Hematopoietic multipotent progenitor cell treated with erythropoietin and hydrocortisone succinate and interleukin-3 and kit ligand, for 8 days (in vitro differentiated cells): ENCODE measurements at places on chromosomes 1 and 21.
A peak's percentile ranks its signal among the peaks of the same experiment; 100 is the strongest.

GRCh38 chr1:29749024-29749945, 513.0 kb downstream of the PTPRU start:
- no peak for DNase-seq

DNA sequence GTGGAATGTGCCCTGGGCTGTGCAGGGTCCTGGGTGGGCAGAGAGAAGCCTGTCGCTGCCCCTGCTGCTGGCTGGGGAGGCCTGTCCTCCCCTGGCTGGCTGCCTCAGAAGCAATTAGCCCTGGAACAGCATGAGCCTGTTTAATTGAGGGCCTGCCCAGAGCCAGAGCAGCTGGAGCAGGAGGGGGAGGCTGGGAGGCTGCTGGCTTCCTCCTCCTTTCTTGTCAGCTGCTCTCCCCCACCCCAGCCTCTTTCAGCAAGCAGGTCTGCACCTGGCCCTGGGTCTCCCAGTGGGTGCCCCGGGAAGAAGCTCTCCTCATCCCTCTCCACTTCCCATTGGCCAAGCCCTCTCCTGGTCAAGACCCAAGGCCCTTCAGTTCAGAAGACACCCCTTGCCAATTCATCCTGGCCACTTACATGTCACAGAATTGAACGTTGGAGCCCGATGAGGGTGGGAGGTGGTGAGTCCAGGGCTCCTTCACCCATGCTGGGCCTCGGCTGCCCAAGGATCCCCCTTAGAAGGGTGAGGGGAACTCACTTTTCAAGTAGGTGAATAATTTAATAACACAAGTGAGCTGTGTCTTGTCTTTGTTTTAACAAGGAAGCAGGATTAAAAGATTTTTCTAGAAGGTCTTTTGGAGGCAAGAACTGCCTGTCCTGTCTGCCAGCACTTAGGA, 13.2 kb downstream of the AMPD2 start:
- DNase-seq = no peak

DNA sequence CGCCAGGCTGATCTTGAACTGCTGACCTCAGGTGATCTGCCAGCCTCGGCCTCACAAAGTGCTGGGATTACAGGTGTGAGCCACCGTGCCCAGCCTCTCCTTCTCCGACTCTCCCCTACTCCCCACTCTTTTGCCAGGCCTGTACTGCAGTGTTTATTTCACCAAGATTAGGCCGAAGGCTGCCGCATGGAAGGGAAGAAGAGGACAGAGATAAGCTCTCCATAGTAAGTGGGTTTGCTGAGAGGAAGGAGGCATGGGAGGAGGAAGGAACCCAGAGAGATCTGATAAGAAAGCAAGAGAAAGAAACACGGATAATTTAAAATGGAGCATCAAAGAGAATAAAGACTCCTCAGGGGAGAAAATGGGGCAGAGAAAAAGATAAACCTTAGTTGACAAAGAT, 8.7 kb downstream of the PTCH2 start:
- DNase-seq = peak; percentile 49

DNA sequence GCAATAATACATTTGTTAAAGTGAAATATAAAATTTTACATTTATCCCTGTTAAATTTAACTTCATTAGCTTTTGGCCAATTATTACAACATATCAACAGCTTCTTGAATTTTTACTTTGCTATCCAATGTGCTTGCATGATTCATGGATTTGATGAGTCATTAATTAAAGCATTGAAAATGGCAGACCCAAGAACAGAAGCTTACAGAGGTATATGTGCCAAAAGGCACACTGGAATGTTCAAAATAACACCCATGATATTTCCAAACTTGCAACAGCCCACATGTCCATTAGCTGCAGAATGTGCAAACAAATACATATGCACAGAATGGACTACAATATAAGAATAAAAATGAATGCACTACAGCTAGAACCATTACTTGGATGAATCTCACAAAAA, 76.4 kb upstream of the MAN1A2 start:
- no peak for DNase-seq

DNA sequence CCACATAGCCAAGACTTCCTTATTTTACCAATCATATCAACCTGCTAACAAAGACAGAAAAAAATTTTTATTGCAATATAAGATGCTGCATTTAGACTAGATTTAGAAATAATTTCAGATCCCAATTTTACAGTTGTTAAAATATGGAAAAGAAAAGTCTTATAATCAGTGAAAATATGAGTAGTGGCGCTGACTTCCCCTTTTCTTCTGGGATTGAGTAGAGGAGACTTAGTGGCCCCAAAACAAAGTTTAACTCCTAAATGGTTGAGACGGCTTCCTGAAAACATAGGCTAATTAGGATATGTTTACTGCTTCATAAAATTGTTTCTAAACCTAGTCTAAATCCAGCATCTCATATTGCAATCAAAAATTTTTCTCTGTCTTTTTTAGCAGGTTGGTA, 68.4 kb downstream of the RAB3GAP2 start:
- DNase-seq = no peak

DNA sequence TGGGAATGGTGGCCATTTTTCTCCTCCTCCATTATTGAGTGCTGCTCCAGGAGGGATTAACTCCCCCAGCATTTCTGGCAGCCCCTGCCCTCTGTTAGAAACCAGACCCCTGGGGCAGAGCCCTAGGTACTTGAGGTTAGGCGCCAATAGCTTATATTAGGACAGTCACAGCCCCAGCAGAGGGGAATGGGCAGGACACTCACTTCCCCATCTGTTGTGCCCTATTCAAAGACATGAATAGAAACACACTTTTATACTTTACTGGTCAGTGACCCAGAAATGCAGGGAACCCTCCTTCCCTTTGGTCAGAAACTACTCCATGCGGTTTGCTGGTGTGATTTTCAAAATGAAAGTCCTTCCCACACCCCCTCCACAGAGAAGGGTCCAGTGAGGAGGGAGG, 267.7 kb downstream of the PTBP2 start:
- DNase-seq = no peak

DNA sequence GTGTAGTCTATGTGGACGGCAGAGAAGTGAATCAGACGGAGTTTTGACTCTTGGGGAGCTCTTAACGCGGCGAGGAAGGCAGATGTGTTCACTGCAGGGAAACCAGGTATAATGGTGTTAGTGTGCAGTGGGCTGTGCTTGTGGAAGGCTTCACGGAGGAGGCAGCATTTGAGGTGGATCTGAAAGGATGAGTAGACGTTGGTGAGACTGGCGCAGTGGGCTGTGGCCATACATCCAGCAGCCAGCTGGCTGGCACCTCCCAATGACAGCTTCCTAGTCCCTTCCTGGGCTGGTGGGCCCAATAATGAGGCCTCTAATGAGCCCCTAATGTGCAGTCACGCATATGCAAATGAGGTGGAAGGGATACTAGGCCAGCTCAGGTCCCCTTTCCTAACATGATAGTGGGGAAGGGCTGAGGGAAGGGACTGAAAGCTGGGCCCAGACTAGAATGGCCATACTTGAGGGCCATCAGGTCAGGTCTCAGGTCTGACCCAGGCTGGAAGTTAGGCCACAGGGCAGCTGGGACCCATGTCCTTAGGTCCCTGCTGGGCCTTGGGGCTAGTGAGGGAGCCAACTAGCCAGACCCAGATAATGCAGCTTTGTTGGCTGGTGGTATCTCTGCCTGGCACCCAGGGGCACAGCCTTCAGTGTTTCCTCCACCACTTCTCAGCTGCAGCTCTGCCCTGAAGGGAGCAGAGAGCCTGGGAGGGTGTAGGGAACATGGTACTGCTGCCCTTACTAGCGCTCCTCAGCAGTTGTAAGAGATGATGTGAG, 3.8 kb downstream of the MAP7D1 start:
- DNase-seq = peak; percentile 20

- no peak for DNase-seq
Measured at GRCh38 chr1:75317976-75318375, 183.8 kb downstream of the LHX8 start.

DNA sequence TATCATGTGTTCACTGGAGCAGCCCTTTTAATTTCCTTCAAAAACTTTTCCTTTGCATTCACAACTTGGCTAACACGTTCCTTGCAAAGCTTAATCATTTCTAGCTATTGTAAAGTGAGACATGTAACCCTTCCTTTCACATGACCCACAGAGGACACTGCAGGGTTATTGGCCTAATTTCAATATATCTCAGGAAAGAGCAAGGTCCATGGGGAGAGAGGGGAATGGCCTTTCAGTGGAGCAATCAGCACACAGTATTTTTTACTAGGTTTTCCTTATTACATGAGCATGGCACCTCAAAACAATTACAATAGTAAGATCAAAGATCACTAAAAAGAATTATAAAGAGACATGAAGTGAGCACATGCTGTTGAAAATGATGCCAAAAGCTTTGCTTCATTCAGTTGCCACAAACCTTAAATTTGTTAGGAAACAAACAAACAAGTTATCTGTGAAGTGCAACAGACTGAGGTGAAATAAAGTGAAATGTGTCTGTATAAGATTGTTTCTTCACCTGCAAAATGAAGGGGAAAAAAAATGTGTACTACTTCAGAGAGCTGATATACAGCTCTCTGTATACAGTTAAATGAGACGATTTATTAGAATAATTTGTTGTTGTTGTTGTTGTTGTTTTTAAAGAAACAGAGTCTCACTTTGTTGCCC, 61.5 kb downstream of the EIF4G3 start:
- no peak for DNase-seq

DNA sequence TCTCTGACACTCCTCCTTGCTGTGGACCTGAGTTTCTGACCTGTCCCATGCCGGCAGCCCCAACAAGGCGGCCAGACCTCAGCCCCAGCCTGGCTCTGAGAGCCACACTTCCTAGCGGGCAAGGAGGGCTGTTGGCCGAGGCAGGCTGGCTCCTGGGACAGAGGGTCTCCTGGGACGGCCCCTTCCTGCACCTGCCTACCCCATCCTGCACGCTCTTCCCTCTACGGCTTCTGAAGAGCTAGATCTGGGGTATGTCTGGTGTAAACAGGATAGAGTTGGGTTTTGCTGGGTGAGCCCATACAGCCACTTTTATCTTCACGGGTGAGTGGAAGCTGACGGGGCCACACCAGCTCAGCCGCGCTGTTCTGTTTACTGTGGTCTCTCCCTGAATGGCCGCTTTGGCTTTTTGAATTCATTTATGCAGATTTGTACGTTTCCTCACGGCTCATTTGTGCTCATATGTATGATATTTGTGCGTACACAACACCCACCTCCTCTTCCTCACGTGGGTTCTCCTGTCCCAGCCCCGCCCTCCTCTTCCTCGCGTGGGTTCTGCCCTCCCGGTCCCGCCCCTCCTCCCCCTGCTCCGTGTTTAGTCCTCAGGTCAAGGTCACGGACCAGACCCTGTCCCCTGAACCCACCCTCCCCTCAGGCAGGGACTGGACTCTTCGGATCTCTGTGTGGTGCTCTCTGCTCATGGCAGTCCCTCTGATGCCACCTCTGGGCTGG, 34.7 kb upstream of the POFUT2 start:
- no peak for DNase-seq

DNA sequence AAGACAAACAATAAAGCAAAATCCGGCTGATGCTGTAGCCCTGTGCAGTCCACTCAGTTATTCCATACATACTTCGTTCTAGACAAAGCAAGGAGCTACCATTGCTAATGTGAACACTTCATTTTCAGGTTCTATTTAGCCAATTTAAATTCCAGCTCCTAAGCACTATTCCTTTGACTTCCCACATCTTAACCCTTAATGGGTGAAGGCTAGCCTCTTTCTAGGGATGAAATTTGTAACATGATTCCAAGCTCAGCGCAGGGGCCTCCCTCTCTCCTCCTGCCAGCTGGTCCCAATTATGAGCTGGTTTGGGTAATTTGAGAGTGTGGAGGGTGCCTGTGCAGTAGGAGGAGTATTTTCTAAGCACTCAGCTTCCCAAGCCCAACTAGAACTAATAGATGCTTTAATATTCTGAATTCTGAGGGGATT, 53.9 kb upstream of the PTGFRN start:
- no peak for DNase-seq

DNA sequence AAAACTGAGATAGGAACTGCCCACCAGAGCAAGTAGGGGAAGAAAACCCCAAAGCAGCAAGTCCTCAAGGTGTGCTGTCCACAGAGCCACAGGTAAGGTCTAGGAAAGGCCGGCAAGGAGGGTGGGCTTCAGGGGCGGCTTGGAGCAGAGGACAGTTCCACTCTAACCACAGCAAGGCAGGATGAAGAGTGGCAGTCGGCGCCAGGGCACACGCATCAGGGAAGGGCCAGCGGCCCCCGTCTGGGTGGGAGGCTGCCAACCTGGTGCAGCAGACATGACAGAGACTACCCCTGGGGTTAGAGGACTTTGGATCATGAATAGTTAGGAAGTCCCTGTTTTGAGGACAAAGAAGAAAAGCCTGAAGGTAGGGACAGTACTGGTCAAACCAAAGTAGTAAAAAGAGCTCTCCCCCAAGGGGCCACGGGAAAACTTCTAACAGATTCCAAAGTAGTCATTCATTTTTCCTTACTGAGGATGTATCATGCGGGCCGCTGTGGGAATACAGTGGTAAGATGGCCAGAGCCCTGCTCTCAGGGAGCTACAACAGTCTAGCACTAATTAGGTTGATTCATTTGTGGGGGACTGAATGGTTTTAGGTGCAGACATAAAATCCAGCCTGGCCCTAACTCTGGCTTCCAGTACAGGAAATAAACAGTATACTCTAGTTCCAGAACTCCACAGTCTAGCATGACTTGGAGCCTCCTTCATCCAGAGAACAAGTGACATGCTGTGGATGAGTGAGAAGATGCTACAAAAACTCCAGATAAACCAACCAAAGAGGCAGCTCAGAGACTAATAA, 3.5 kb upstream of the RAP1GAP start:
- DNase-seq = no peak

- DNase-seq = no peak
Measured at GRCh38 chr1:151990058-151990855, 3.4 kb downstream of the S100A10 start.

DNA sequence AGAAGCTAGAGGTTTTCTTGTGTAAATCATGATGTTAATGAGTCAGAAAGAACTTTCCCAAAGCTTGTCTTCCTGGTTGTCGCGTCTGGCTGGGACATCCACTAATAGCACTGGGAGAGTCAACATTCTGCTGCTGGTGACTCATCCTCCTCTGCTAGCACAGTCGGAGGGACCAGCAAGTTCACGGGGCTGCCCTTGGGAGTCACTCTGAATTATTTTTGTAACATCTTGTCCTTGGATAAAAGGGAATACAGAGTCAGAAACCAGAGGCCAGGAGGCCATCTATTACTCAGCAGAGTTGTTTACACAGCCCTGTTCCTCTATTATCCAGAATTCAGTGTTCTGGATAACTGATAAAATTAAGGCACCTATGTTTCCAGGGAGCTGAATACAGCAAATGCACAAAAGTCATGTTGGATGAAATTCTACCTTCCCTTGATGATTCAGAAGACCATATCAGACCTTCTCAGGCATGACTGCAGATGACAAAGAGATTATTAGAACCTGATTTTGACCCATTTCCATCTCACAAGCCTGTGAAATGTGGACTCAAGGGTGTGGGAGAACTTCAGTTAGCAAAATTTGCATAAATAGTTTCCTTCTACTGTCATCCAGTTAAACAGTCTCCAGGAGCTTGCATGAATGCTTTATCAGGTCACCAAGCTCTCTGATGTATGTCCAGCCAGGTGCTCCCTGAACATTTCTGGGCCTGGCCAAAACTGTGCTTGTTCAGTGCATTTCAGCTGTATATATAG, 68.1 kb downstream of the JAK1 start:
- DNase-seq = peak; percentile 49

DNA sequence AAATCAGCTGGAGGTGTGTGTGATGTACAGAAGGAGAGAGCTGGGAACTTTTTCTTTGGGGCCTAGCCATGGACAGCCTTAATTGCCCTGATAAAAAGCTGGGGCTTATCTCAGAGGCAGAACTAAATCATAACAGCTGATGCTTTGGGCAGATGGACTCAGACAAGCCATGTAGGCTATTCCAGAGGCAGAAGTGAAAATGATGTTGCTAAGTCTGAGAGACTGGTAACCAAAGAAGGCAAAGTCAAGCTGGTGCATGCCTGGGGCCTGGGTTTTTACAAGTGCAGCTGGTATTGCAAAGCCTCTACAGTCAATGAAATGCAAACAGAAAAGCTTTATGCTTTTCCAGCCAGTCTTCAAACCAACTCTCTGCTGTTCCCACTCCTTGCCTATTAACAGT, 39.0 kb upstream of the LMX1A start:
- DNase-seq = no peak
